ENCODE measurements at places on chromosomes 5 and 9.

DNA sequence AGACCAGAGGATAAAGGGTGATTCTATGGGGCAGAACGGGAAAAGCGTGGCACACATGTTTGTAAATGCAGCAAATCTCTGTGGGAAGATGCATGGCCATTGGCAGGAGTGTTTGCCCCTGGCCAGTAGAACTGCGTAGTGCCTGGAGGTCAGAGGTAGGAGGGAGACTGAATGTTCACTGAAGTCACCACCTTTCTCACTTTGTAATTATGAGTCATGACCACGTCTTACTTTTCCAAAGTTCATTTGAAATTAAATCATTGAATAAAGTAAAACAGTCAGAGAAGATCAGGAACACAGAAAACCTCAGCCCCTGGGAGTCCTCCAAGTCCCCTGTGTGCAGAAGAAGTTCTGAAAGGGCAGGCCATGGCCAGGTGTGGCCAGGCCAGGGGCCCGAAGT, 4.6 kb downstream of the PTGES start:
- no peak for DNase-seq

DNA sequence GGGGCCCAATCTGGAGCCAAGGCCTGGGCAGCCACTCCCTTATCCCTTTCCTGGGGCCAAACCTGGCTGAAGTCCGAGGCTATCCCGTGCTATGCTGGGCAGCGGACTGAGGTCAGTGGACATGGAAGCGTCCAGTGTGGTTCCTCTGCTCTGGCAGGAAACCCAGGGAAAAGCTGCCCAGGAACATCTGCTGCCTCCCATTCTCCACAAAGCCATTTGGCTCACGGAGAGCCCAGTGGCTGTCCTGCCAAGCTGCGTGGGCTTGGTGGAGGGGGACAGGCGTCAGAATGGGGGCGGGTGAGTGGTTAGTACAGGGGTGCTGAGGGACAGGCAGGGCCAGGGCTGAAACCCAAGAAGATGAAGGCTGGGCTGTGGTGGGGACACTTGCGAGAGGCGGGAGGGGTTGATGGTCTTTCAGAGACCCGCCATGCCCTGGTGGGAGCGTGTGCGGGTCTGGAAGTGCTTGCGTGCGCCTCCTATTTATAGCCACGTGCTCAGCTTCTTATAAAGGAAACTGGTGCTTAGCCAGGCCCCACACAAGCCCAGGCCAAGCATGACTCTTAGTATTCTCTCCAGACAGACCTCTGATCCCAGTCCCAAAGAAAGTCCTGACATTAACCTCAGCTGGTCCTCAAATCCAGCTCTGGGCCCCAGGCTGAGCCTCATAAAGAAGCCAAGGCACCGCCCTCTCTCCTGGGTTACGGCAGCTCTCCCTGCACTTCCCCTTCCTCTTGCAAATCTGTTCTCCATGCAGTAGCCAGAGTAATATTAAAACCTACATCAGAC, 9.4 kb upstream of the SLC6A7 start:
- DNase-seq = no peak

- DNase-seq = no peak
Observed at GRCh38 chr5:119088438-119088837, 17.6 kb downstream of the DMXL1 start.

GRCh38 chr5:160470437-160471361, 49.0 kb downstream of the PTTG1 start:
- no peak for DNase-seq

DNA sequence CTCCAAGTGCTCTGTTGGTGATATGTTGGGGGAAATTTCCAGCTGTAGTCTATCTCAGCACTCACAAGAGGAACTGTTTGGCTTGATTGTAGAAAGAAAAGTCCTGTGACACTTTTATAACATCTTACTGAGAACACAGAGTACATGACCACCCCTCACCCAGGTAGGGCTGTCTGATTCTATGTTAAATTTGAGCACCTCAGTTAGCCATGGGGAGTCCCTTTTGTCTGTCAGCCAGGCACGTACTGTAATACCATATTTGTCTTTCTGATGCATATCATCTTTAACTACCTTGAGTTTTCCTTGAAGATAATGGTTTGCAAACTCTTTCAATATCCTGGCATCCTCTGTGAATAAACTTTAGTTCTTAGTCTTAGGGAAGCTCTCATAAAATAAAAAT, 164.5 kb downstream of the IZUMO3 start:
- no peak for DNase-seq

DNA sequence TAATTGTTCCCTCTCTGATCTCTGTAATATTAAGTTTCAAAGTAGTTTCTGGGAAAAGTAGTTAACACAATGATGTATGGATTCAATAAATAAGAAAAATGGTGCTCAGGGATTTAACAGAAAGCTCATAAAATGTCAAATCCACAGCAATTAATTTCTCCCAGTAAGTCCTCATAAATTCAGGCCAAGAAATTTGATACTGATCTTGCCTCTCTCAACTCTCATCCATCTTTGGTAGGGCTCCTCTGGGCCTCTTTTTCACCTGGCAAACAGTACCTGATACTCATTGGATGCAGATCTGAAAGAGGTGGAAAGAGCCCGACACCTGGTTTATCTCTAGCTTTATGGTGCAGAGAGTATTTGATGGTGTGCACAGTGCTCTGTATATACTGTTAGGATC, 106.1 kb downstream of the STK32A start:
- DNase-seq = no peak

- DNase-seq = no peak
Observed at GRCh38 chr9:133468777-133469421, 9.1 kb downstream of the CACFD1 start.

DNA sequence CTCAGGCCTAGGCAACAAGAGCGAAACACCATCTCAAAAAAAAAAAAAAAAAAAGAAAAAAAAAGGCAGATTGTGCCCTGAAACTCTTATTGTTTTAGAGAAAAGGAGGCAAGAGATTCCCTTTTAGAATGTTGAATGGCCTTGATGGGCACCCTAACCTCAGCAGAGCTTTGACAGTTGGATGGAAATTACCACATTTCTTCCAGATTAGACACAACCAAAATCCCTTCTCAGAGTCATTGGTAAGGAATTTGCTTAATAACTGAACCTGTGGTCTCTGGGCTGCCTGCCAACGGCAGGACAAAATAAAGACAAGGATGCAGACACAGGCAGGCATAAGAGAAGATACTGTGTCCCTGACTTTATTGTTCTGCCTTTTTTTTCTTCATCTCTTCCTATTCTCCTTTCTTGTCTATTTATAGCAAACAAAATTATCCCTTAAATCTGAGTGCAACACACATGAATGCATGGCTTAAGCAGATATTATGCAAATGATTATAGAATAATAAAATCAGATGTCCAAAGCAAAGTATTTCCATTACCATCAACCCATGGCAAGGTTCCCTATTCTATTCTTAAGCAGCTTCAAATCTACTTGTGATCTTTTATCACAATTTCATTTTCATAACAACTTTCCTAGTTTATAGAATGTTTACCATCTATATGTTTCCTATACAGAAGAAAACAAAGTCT, 37.3 kb upstream of the TRIO start:
- no peak for DNase-seq

- peak; percentile 33 for DNase-seq
Observed at GRCh38 chr9:33676746-33677505, 118.4 kb upstream of the PRSS3 start.

DNA sequence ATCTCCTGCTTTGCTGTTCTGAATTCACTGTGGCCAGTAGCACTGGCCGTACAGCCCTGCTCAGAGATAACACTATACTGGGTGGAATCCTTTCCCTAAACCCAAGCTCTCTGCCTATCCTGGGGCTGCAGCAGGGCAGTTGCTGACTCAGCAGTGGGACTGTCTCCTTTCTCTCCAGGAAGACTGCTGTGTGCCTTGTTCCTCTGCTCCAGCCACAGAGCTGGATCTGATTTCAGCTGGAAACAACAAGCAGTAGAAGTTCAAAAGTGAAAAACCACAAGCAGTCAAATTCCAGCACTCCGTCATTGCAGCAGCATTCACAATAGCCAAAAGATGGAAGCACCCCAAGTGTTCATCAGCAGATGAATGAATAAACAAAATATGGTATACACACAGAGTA, 105.0 kb downstream of the FBXL7 start:
- DNase-seq = no peak

- no peak for DNase-seq
Observed at GRCh38 chr5:136042665-136043121, 13.9 kb downstream of the TGFBI start.

DNA sequence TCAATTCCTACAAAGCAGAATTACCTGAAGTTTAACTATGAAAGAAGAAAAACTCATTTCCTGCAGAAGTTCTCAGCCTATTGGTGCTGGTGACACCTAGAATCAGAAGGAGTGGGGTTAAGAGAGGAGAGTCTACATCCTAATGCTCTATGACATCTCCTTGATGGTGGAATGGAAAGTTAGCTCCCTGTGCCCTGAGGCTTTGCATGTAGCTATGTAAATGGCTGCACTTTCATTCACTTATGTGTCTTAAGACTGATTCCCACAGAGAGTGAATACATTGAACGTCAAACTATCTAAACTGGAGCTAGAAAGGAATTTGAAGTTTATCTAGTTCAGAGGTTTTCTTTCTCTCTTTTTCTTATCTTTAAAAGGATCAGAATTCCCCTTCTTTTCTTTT, 52.1 kb upstream of the ADRB2 start:
- DNase-seq = no peak

DNA sequence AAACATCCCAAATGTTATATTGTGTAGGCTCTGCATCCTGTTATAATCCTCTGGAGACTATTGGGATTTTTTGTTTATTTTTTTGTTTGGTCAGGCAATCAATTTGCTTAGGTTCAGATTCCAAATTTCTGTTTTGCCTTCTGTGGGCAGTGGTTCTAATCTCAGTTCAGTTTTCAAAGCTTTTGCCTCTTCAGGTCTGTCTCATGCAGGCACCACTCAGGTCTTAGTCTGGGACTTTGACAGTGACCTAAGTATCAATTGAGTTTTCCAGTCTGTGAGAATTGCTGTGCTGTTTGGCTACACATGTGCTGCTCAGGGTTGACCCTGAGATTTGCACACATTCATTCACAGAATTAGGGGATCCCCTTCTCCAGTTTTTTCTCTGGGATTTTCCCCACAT, 14.1 kb downstream of the SNX2 start:
- DNase-seq = no peak

DNA sequence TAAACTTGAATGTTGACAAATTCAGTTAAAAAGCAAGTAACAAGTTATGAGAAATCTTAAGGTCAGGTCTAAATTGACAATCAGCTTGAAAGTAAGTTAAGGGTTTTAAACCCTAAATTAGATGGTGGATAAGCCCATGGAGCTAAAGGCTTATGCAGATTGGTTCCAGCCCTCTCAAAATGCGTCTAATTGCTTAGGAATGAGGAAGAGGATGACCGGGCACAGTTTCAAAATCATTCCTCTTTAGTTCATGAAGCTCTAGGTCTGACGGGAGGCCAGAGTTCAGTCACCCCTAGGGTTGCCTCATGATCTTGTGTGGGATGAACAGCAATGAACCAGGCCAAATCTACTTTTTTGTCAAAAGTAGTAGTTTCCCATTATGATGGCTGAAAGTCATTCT, 75.4 kb downstream of the SLC38A9 start:
- DNase-seq = no peak

DNA sequence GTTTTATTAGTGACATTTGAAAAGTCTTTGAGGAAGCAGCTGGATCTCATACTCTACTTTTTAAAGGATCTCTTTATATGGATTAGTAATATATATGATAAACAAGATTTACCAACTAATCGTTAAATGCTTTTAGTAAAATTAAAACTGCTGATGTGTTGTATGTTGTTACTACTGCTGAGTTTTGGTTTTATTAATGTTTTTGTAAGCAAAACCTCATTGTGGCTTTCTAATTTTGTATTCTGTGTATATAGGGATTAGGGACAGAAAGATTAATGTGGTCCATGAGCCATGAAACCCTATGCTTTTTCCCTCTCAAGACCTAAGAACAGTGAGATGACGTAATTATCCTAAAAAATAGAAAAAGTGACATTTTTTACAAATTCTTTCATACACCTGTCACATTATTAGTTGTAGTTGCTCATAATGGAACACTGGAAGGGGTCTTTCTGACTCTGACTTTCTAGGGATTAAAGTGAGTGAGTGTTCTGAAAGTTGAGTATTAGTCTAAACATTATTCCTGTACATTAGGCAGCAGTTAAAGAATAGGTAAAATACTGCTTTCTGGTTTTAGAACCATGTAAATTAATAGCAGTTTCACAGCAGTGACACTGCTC, 85.9 kb downstream of the SLC12A2 start:
- no peak for DNase-seq

DNA sequence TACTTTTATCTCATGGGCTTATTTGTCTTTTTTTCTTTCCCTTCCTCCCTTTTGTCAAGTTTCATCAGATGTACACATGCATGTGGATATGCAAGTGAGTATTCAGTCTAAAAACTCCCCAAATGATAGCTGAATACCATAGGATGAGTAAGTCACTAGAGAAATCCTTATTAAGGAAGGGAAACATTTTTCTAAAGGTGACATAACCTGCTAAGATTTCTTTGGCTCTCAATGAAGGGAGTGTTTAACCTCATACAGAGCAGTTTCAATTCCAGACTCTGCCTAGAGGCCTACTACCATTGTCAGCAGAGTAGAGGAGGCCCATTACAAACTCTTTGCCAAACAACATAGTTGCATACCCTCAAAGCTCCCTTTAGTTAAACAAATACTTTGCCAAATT, 192.4 kb downstream of the ARHGEF28 start:
- no peak for DNase-seq

- DNase-seq = no peak
Observed at GRCh38 chr9:77834898-77835488, 186.9 kb upstream of the GNA14 start.

DNA sequence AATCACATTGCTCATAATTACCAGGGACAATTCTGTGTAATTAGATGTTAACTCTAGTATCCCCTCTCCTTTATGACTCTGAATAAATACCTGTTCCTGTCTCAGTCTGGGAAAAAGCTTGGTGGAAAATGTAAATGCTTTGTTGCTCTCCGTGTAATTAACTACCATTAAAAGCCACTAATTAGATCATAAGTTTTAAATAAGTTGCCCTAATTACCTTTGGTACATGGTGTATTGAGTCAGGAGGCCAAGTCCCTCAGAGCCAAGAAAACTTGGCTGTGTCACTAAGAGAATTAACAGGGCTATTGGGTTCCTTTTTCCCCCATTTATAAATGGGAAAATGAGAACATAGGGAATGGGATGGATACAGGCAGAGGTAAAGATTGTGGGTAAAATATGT, 617.6 kb downstream of the TLR4 start:
- no peak for DNase-seq

GRCh38 chr9:79236466-79236865, 335.3 kb upstream of the TLE4 start:
- DNase-seq = no peak

GRCh38 chr5:160044967-160045366, 36.0 kb downstream of the TTC1 start:
- no peak for DNase-seq

GRCh38 chr5:115116001-115116400, 53.7 kb downstream of the TRIM36 start:
- no peak for DNase-seq

Data from activated naive CD4-positive, alpha-beta T cell treated with anti-CD3 and anti-CD28 coated beads, Interleukin-2, amount 10 ng/mL, durations not matched to agents 7 days and 5 days (primary cell).